ENCODE measurements at places on chromosomes 2 and 18. TPM values are rescaled to one million over a fixed set of nuclear protein-coding genes. Genes with fewer than 3 reads are reported as not detected.

DNA sequence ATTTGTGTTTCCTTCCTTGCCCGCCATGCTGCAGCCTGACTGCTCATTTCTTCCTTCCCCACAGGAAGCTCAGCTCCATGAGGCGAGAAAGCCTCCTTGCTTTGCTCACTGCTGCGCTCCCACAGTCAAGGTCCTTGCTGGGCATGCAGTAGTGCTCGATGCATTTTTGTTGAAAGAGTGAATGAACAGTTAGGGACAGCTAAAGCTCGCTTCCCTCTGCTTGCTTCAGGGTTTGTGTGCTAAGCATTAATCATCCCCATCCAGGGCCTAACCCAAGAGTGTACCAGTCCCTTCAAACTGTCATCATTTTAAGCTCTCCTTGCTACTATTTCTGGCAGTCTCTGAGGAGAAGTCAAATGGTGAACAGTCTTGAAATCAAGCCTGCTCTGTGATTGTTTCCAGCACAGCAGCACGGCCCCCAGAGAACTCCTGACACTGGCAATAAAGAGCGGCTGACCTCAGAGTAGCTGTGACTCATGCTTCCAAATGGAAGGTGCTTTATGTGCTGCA lies 171.7 kb upstream of the SOX11 start:
- H3K4me1 ChIP-seq, result peaks cover 6% of the 10 kb centered on the region
- DNase-seq, result no peak
- H3K27ac ChIP-seq, result no peak overlapping the region
- H3K36me3 ChIP-seq, result no peaks in the 10 kb centered on the region

DUSP2 gene
- total RNA-seq, result 9.4 TPM

- peak overlapping the region; percentile 35 for H3K27ac ChIP-seq
- no peak for DNase-seq
- no peak overlapping the region for H3K4me3 ChIP-seq
These were observed 47.0 kb downstream of the CAB39 start for GRCh38 chr2:230759481-230760167.

GRCh38 chr2:156517419-156517818 lies 81.2 kb downstream of the GPD2 start:
- DNase-seq, result no peak
- H3K4me3 ChIP-seq, result no peak overlapping the region
- H3K36me3 ChIP-seq, result no peaks in the 10 kb centered on the region
- H3K27ac ChIP-seq, result no peak overlapping the region
- H3K4me1 ChIP-seq, result no peaks in the 10 kb centered on the region
- H3K27me3 ChIP-seq, result no peaks in the 10 kb centered on the region

DAPL1 gene
- not detected for total RNA-seq

Measured in stomach (tissue), 19 donors.